ENCODE measurements at places on chromosomes 4 and X.
A peak's percentile ranks its signal among the peaks of the same experiment; 100 is the strongest.

DNA sequence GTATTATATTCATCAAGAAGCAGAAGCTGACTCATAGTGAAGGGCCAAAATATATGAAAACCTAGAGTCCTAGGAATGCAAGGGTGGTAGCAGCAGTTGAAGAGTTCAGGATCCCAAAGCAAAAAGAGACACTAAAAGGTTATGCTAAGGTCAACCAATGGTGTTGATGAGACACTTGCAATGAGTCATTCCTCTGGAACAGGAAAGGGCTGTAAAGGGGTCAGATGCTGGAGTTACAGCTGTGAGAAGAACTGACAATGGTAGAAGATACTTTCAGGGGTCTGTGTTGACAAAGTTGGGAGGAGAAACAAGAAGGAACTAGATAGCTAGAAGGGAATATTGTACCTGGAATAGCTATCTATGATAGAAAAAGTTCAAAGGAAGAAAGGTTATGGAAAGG, 47.5 kb downstream of the ZGRF1 start:
- no peak for DNase-seq

GRCh38 chr4:3411676-3412075, 30.1 kb upstream of the HGFAC start:
- no peak for DNase-seq

GRCh38 chrX:55135171-55135570, 46.4 kb downstream of the PAGE2 start:
- no peak for DNase-seq

DNA sequence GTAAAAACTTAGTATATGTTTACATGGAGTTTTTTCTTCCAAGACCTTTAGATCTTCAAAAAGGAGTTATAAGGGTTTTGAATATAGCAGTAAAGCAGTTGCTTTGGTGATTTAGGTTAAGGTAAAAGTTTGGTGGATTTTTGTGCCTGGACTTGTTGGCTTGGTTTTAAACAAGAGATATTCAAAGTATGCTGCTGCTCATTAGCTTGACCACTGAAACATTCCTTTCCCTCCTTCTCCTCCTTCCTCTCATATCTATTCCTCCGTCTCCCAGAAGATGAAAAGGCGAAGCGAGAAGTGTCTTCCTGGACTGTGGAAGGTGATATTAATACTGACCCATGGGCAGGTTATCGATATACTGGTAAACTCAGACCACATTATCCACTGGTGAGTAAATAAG, 38.4 kb downstream of the METAP1 start:
- DNase-seq: no peak

DNA sequence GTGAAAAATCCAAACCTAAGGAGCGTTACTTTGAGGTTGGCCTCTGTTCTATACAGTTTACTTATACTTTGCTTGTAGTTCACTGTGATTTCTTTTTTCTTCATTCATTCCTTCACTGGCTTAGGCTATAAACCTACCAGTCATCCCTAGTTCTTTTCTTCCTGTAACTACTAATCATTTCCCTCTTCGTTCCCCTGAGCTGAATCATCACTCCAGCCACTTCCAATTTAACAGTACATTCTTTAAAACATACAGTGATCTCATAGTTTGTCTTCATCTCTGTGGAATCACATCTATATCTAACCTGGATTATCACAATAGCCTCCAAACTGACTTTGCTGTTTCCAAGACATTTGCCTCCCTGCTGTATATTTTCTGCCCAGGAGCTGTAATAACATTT, 25.2 kb upstream of the NPFFR2 start:
- DNase-seq: no peak

GRCh38 chrX:84175274-84175673, 12.7 kb downstream of the RPS6KA6 start:
- no peak for DNase-seq

GRCh38 chr4:79653871-79654270, 245.8 kb upstream of the GK2 start:
- no peak for DNase-seq

DNA sequence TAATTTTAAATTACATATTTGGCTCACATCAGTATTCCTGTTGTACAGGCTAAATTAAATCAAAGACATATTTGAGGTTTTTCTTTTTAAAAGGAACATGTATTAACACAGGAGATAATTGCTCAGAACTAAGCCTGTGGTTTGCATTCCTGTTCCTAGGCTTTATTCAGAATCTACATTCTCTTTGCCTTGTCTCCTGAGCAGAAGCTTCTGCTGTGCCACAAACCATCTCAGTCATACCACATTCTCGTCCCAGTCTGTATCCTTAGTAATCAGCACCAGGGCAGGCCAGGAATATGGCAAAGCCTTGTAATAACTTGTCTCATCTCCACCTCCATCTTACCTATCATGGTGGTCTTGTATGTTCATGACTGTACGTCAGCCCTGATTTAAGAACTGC, 162.8 kb downstream of the ARHGAP24 start:
- no peak for DNase-seq

DNA sequence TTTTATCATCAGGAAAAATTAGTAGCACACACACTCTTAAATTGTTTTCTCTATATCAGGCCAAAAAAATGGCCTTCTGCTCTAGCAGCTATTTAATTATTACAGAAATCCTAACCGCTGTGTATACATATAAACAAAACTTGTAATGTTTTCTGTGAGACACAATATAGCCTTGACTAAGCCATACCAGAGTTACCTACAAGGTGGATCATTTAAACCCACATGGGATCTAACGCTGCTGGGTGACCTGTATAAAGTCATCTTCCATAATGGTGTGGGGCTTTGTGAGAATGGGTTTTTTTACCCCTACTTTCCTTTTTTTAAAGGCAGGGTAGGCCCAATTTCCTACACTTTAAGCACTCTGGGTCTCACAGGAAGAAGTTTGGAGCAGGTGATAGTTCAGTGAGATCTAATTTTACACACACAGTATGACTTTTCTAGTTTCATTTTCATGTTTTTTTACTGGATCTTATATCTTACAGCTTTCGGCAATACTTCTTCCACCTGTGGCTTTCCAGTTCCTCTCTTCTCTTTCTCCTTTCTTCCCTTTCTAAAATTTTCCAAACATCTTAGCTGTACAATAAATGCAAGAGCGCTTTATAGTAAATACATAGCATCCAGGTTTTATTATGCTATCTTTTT, 66.9 kb upstream of the MMAA start:
- DNase-seq: no peak

DNA sequence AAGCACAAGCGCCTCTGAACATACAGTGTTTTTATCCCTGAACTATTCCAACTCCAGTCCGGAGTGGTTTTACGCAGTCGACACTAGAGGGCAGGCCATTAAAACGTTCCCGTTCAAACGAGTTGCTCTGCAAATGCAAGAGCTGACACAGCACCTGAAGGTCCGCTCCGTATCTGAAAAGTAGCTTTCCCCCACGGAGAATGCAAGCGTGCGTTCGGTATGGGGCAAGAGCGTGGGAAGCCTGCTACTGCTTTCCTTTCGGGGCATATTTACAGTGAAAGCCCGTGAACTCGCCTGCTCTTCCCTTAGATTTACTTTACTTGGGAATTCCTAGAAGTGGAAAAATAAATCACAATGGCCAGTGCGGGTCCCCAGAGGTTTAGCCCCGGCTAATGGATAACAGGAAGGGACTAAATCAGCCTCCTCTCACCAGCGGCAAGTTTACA, 190.8 kb downstream of the TSPAN5 start:
- peak; percentile 33 for DNase-seq

- no peak for DNase-seq
Observed at GRCh38 chr4:164383358-164384220, 370.3 kb upstream of the SMIM31 start.

DNA sequence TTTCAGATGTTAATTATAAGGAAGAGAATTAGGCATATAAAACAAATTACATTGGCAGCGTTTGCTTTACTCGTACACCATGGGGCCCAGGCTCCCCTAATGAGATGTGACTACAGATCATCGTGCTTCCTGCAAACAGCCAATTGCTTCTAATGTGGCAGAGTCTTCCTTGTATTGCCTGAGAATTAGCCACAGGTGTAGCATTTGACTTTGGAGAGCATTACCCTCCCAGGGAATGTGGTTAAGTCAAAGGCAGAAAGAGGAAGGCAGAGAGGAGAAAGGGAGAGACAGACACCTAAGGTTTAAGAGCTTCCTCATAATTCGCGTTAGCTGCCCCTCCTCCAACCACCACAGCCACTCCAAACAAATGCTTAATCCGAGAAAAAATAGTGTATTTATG, 97.0 kb downstream of the MID1IP1 start:
- DNase-seq: no peak

DNA sequence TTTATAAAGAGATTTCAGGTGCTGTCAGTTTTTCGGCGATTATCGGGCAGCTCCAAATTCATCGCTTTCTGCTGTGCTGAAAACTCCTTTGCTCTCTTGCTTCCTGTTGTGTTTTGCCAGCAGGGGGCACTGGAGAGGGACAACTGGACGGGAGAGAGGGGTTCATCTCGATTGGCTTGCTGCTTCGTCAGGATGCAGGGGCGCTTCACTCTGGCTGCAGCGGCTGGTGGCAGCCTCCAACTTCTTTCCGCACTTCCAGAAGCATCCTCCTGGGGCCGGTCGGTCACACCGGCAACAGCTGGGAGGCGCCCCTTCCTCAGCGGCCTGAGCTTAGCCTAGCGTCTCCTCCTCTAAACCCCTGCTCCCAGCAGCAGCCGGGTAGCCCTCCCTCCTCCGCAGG, 29.5 kb downstream of the MSL3 start:
- peak; percentile 10 for DNase-seq

GRCh38 chr4:180913750-180914149, 1329.5 kb upstream of the TENM3 start:
- no peak for DNase-seq

GRCh38 chr4:108804648-108805273, 41.9 kb upstream of the ETNPPL start:
- no peak for DNase-seq

DNA sequence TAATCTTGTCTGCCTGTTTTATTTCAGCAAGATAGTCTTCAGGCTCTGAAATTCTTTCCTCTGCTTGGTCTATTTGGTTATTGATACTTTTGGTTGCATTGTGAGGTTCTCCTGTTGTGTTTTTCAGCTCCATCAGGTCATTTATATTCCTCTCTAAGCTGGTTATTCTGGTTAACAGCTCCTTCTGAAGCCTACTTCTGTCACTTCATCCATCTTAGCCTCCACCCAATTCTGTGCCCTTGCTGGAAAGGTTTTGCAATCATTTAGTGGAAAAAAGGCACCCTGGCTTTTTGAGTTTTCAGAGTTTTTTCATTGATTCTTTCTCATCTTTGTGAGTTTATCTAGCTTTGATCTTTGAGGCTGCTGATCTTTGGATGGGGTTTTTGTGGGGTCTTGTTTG, 647.7 kb downstream of the SPRY1 start:
- no peak for DNase-seq

- DNase-seq: no peak
Observed at GRCh38 chr4:142516686-142517526, 329.2 kb downstream of the INPP4B start.

DNA sequence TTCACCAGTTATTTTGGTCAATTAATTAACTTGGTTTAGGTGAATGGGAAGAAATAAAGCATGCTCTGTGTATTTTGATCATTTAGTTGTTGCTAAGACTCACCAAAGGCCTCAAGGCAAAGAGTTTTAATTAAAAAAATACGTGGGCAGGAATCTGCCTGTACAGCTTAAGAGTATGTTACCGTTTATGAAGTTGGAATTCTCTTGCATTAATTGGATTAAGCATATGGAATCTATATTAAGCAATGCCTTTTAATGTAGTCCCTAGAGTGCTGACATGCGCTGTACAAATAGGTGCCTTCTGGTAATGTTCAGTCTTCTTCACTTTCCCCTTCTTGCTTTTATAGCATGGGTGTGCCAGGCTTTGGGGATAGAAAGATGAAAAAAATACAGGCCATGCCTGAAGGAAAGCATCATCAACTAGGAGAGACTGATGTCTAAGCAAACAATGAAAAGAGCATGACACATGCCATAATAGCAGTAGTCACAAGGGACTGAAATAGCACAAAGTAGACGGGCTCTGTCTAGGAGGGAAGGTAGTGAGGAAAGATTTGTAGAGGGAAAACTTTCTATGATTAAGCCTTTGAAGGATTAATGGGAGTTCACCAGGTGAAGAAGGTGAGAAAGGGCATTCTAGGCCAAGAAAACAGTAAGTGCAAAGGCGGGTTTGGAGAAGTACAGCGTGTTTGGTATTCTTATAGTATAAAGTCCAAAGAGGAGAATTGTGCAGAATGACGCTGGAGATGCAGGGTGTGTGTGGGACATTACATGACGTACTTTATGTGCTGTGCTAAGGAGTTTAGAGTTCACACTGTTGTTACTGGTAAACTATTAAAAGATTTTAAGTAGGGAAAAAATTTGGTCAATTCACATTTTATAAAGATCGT, 226.1 kb upstream of the ANXA3 start:
- no peak for DNase-seq

DNA sequence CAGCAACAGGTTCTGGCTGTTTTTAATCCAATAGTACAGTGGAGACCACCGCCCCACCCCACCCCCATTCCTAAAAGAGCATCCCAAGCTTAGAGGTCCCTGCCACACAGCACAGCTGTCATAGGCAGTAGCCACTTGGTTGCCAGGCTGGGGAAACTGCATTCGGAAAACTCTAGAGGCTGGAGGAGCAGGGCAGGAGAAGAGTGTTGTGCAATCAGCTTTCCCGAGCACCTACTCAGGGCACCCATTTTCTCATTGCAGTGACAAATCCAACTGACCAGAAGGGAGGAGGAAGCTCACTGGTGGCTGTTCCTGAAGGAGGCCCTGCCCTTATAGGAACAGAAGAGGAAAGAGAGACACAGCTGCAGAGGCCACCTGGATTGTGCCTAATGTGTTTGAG, 1.1 kb downstream of the CXCL1 start:
- DNase-seq: no peak

GRCh38 chr4:8586246-8586645, 6.1 kb downstream of the GPR78 start:
- DNase-seq: no peak

GRCh38 chr4:141567326-141567915, 69.0 kb upstream of the IL15 start:
- no peak for DNase-seq

DNA sequence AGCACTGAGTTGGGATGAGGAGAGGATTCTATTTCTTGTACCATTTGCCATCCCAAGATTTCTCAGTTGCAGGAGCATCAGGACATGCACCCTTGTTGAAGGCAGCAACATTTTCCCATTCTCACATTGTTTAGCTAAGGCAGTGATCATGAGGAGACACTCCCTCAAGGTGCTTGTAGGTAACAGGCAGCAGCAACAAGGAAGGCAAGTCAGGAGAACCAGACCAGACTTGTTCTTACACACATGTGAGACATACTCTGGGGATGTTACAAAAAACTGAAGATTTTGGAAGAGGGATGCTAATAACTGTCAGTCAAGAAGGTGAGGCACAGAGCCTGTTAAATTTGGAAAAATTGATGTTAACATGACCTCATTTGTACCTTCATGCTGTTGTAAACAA, 15.5 kb upstream of the HPGDS start:
- DNase-seq: no peak

- no peak for DNase-seq
Observed at GRCh38 chrX:75230296-75230695, 43.6 kb upstream of the UPRT start.

Measured in activated naive CD4-positive, alpha-beta T cell (primary cell).